ENCODE measurements at places on chromosomes 3 and 15. TPM values are rescaled to one million over a fixed set of nuclear protein-coding genes. Genes with fewer than 3 reads are reported as not detected.

- no peak for DNase-seq
Observed at GRCh38 chr15:65954289-65954741, 85.0 kb downstream of the RAB11A start.

CPNE9 gene
- total RNA-seq = not detected

ITIH1 gene
- not detected for total RNA-seq

DOCK3 gene
- total RNA-seq = 1.9 TPM

- no peak for DNase-seq
Observed at GRCh38 chr15:28962851-28963710, 77.3 kb downstream of the APBA2 start.

- DNase-seq = no peak
Observed at GRCh38 chr3:65539616-65540015, 499.1 kb downstream of the MAGI1 start.

DNA sequence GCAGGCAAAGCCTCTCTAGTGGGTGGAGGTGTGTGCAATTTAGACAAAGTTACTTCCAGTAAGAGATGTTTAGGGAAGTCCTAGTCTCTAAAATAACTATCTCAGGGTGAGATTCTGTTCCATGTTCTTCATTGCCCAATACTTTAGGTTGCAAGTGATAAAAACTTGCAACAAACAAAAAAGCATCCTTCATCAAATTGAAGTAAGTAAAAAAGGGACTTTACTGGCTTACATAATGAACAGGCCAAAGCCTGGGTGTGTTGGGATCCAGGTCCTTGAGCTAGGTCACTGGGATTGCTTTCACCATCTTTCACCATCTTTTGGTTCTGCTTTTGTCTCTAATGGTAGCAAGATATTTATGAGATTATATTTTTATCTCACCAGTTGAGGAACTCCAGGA lies 38.3 kb downstream of the CX3CR1 start:
- no peak for DNase-seq

DNA sequence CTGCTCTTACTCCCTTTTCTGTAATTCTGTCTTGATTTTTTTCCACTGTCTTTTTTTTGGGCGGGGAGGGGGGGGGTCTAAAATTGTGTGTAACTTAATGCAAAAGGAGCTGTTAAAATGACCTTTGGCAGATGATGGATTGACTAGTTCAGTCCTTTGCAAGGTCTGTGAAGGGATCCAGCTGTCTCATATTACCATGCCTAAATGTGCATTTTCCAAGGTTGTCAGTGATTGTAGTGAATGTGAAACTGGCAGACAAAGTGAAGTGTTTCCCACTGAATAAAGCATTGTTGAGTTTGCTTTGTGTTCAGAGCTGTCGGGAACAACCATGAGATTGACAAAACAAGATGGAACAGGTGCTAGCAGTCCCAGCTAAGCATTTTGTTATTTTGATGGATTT lies 110.1 kb upstream of the SKOR1 start:
- DNase-seq = no peak

DNA sequence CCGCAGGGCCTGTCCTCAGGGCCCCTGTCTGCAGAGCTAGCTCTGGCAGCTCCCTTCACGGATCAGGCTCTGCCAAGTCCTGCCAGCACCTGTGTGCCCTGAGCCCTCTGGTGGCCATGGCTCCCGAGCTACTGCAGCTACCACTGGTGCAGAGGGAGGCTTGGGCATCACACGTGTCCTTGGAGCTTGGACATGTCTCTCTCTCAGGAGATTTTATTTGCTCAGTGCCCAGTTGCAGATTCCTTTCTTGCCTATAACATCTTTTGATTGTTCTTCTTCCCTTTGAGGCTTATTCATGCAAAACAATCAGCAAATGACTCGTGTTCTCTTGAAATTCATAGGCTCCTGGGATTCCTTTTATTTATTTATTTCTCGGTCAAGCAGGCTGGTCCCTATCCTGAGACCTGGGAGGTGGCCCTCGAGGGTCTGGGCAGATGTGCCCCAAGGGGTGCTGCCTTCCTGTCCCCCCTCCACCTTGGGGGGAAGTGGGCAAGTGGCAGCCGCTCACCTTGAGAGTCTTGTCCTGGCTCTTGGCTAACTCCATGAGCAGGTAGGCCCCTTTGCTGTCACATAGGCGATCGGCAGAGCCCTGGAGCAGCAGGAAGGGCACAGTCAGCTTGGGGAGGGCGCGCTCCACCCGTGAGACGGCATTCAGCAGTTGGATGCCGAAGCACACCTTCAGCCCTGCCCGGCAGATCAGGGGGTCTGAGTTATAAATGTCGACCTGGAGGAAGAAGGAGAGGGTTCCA lies 21.9 kb downstream of the ABTB1 start:
- DNase-seq = no peak

DNA sequence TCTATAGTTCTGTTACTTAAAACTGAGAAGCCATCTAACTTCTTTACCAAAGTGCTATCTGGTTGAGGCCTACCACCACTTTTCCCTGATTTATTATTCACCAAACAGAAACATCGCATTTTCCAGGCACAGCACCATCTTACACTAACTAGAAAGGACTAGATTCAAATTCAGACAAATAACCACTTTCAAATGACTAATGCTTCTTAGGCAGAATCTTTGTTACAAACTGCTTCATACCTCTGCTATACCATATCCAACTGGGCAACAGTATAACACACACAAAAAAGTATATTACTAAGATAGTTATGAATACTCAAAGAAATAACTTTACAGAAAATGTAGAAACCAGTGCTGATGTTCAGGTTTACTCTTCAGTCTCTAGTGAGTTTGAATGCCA lies 16.6 kb downstream of the DLG1 start:
- DNase-seq = no peak

- no peak for DNase-seq
Observed at GRCh38 chr15:41690636-41691035, 30.4 kb downstream of the MGA start.

GRCh38 chr3:12878141-12878574 lies 36.8 kb upstream of the RPL32 start:
- no peak for DNase-seq

GRCh38 chr3:64595253-64595694 lies 92.5 kb downstream of the ADAMTS9 start:
- no peak for DNase-seq

Measured in omental fat pad (tissue), 4 donors.